Activated CD4-positive, CD25-positive, alpha-beta regulatory T cell (primary cell): ENCODE measurements at places on chromosomes 2 and 18.

GRCh38 chr2:126792993-126793392, 105.7 kb upstream of the TEX51 start:
- no peak for DNase-seq

DNA sequence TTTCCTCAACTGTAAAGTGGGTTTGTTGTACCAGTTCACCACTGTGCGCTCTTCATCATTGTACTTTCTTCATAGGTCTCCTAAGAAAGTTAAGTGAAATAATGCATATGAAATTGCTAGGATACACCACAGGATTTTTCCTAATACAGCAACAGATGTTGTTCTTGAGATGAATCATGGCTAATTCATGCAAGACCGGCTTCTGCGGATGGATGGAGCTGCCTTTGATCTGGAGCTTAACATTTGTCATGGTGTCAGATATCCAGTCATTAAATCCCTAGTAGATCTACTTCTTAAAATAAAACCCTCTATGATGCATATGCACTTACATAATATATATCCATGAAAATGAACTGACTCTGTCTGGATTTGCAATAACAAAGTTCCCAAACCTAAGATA, 114.1 kb downstream of the COL6A3 start:
- no peak for DNase-seq

GRCh38 chr2:168622559-168622958, 166.5 kb downstream of the CERS6 start:
- DNase-seq = no peak

DNA sequence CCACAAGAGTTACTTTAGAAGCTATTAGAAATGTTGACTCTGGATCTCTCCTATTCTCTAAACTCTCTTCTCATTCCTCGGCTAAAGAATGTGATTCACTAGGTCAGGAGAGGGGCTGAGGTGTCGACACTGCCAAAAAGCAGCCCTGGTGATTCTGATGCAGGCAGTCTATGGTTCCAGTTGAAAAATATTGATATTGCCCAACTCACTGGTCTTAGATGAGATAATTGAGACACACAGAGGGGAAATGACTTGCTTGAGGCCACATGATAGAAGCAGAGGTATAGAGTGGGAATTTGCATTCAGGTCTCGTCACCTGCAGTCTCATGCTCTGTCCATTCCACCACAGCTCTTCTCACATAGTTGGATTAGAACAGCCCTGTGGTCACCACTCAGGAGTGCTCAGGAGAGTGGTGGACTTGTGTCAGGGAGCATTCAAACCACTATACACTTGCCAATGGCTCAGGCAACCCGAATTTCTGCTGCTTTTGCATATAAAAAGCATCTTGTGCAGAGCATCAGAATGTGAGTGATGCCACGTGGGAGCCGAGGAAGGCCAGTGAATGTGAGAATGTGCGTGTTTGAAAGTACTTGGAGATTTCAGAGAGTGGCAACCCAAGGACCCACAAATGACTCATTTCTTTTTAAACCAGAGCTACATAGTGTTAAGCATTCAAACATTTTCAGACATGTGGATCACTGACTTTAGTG, 65.1 kb upstream of the CTLA4 start:
- no peak for DNase-seq

GRCh38 chr2:69315160-69315761, 71.8 kb downstream of the GFPT1 start:
- DNase-seq = no peak

- no peak for DNase-seq
Observed at GRCh38 chr2:138123741-138124140, 159.5 kb downstream of the HNMT start.

DNA sequence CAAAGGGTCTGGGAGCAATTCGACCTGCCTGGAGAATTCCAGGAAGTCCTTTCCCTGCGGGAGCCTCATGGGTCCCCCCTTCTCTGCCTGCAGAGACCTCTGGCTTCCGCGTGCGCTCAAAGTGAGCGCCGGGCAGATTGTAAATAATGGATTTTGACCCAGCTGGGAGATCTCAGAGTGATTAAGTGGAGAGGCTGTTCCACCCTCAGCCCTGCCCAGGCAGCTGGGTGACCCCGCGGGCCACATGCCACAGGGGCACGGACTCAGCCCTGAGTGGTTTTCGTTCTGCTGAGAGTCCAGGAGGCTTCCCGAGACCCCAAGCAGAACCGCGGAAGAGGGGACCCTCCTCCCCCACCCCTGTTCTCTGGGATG, 1.2 kb downstream of the KCNG2 start:
- no peak for DNase-seq

DNA sequence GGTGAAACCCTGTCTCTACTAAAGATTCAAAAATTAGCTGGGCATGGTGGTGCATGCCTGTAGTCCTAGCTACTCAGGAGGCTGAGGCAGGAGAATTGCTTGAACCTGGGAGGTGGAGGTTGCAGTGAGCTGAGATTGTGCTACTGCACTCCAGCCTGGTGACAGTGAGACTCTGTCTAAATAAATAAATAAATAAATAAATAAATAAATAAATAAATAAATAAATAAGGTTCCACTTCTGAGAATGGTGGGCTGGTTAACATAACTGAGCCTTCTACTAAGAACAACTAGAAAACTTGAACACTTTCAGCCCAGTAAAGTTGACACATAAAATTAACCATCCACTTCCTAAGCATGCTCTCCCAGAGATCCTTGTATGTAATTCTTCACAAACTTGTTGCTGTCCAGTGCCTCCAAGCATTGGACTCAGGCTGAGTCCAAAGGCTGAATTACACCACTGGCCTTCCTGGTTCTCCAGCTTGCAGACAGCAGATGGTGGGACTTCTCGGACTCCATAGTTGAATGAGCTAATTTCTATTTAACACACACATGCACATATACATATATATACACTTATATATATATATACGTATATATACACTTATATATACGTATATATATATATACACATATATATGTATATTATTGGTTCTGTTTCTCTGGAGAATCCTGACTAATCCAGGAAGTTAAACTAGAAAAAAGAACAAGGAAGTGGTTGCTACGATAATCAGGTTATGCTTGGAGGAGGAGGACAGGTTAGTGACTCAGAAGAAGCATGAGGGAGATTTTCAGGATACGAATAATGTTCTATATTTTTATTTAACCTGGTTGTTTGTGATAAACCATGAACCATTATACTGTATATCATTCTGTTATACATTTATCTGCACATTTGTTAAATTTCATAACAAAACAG, 348.8 kb downstream of the METTL4 start:
- no peak for DNase-seq

DNA sequence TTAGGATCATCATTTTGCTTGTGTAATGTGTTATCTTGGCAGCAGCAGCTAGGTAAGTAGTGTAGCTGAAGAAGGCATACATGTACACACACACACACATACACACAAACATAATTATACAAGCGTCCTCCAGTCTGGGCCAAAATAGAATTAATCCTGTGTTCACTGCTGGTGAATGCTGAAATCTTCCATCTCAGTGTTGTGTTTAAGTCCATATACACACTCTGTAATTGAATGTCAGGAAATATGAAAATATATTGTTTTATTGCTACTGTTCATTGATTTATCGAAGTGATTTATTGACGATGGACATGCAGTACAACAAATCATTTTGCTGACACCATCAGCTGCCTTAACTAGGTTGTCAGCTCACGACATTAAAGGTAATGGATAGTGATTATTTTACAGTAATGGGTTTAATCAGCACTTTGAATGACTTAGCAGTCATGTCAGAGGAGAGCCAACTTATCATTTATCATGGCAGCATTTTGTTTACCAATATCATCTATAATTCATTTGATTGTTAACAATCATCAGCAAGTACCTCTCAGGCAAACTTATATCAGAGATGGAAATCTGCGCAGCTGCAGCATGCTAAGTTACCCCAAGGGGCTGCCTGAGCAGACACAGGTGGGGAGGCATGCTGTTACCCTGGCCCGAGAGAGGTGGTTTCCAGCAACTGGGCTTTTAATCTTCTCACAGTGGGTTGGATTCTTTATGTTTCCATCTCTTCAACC, 83.7 kb upstream of the FSHR start:
- DNase-seq = no peak

DNA sequence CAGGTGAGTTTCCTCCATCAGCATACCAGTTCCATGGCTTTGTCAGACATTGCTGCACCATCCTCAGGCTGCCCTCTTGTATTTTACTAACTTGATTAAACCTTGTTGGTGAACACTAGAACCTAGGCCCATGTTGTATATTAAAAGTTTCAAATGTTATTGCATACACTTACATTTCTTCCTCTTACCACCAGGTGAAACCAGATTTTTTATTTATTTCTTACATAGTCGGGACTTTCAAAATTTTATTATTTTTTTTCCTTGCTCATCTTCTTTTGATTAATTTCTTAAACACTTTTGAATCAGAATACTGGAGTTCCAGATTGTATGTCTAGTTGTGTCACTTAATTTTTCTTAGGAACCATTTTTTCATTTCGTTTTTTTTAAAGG, 5.9 kb downstream of the CERS6 start:
- no peak for DNase-seq

GRCh38 chr2:191287820-191288219, 42.6 kb downstream of the MYO1B start:
- no peak for DNase-seq
